ENCODE measurements at places on chromosomes 12 and 14. TPM values are rescaled to one million over a fixed set of nuclear protein-coding genes. Genes with fewer than 3 reads are reported as not detected.

GRCh38 chr14:35406506-35407305 lies 2.2 kb upstream of the NFKBIA start:
- DNase-seq: no peak

GRCh38 chr12:22588817-22589216 lies 36.2 kb upstream of the ETNK1 start:
- peak; percentile 30 for DNase-seq

GRCh38 chr12:131917139-131917710 lies 11.9 kb upstream of the PUS1 start:
- DNase-seq: no peak

- no peak for DNase-seq
Observed at GRCh38 chr12:116654226-116654743, 83.6 kb downstream of the SPRING1 start.

GRCh38 chr14:54579621-54580020 lies 12.7 kb downstream of the SAMD4A start:
- no peak for DNase-seq

Gene ALDH2
- total RNA-seq: 398 TPM

Gene LRRC10
- total RNA-seq: not detected

Gene SDSL
- 35.2 TPM for total RNA-seq
